ENCODE measurements at places on chromosomes 12 and 14.

GRCh38 chr14:100165376-100165775, 5.9 kb upstream of the DEGS2 start:
- no peak for DNase-seq

DNA sequence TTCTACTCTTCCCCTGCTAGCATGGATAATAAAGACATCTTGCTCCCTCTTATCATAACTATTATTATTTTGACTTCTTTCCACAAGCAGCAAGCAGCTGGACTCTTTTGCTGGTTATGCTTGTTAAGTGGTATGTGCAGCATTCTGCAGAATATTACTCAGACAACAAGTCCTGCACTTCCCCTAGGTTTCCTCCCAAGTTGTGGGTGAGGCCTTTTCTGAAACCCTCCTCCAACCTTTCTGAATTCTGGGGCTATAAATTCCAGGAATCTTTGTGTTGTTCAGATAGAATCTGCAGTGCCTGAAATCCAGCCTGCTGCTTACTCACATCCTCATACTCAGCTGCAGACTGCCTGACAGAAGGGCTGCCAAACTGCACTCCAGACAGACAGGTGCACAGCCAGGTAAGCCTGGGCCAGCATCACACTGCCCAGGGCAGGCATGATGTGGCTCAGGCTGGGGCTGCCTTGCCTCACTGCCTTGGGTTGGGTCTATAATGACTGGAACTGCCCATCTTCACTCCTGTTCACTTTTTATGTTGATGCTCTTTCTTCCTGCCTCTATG, 6.2 kb upstream of the DHRS2 start:
- DNase-seq: no peak

GRCh38 chr12:52772772-52773171, 4.4 kb downstream of the KRT76 start:
- no peak for DNase-seq

DNA sequence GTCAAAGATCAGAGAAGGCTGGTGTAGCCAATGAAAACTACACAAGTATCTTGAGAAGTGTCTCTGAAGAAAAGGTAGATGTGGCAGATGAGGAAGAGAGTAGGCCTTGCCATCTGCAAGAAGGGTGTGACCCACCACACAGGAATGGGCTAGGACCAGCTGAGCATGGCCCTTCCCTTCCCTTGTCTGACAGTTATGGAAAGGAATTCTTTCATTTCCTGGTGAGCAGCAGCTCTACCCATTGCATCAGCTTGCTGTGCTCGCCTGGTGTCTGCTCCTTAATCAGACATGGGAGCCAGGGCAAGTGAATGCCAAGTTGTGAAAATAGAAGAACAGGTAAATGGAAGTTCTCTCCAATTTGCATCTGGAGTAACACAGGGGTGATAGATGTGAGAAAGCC, 145.2 kb upstream of the KRR1 start:
- no peak for DNase-seq

DNA sequence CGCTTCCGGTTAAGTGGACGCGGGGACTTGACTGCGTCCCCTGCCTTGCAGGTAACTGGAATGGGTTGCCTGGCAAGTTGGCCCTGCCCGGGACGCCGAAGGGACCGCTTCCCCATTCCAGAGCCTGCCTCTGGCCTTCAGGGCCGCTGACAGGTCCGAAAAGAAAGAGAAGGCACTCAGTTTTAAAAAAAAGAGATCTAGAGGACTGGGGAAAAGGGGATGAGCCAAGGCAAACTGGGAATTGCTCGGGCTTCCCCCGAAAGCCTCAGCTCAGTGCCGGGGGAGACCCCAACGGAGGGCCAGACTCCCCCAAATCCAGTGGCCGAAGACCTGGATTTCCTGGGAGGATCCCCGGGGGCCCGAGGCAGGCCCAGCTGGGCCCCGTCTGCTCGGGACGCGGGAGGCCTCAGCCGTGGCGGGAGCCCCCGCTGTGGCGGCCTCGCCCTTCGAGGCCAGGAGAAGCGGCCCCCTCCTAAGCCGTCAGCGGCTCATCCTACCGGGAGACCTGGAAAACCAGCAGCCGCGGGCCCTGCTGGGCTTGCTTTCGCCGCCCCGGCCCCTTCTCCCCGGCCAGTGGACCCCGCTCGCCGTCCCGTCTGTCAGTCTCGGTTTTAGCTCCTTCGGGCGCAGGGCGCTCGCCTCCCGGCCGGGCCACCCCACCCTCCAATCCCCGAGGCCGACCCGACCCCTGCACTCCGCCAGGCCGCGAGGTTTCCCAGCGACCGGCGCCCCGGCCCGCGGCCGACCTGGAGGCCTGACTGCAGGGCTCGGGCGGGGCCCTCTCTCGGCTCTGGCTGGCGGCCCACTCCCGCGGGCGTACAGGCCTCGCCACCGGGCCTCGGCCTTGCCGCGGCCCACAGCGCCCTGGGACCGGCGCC, 12.5 kb downstream of the OTX2 start:
- no peak for DNase-seq

Measured in GM19239 (cell line).